Stimulated activated CD8-positive, alpha-beta memory T cell treated with anti-CD3 and anti-CD28 coated beads, Interleukin-15, amount 100 ng/mL, for 24 hours (primary cell): ENCODE measurements at places on chromosomes 3 and 15.

DNA sequence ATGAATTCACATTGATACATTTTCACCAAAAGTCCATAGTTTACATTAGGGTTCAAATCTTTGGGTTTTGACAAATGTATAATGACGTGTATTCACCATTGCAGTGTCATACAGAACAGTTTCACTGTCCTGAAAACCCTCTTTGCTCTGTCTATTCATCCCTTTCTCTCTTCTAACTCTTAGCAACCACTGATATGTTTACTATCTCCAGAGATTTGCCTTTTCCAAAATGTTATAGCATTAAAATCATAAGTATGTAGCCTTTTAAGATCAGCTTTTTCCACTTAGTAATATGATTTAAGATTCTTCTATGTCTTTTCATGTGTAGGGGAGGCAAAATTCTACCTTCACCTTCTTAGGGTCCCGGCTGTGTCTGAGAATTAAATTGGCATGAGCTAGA lies 203.8 kb downstream of the TPRG1 start:
- no peak for DNase-seq

- DNase-seq, result no peak
Measured at GRCh38 chr3:40679290-40679689, 154.5 kb downstream of the ZNF621 start.

DNA sequence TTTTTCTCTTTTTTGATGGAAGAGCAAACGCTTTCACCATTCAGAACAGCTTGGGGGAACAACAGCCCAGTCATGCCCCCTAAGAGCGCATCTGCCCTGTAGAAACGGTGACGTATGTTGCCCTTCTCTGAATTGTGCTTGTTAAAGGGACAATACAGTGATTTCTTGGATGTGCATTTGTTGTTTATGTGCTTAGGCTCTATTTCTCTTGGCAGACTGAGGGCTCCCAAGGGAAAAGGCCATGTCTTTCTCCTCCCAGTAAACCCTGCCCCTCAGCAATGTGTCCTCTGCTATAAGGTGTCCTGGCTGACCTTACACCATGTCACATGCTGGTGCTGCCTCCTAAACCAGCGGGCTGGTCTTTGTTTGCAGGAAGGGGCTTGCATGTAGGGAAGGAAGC lies 346.1 kb downstream of the EPHB1 start:
- no peak for DNase-seq

DNA sequence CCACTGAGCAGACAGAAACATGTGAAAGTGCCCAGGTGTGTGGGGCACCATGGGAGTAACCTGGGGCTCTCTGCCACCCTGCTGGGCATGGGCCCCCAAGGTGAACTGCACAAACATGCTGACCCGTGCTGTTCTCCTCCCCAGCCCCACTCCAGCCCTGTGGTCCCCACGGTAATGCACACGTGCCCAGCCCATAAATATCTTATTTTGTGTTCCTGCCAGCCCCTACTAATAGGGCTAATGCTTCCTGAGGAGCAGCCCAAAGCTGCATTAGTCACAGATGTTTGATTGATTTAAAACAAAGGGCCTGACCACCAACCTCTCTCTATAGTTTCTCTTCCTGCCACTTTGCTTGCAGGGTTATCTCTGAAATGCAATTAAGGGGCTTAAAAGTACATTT lies 95.4 kb downstream of the ABHD5 start:
- no peak for DNase-seq

DNA sequence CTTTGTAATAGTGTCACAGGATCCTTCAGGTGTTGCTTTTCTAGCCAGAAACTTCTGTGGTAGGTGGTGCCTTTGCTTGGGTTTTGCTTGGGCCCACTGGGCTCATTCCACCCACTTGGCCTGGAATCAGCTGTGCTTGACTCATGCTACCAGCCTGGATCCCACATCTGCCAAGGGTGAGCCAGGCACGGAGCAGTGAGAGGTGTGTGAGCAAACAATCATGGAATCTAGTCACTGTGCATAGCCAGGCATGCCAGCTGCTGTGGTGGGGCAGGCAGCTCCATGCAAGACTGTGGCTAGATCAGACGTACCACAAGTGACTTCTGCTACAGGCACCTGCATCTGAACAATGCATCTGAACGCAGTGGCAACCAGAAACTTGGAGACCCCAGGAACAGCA lies 275.9 kb downstream of the UBE2E2 start:
- DNase-seq, result no peak

DNA sequence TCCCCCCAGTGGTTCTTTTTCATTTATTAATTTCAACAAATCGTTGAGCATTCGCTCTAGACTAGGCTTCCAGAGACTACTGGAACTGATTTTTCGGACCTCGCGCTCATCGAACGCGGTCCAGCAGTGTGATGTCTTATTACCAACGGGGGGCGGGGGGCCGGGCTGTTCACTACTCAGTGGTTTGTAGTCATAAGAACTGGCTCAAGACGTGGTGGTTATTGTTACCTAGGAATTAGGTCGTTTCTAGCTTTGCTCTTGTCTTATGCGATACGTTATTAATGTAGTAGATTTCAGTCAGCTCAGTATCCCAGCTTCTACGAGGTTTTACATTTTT lies 858 bp downstream of the RBM5 start:
- no peak for DNase-seq

DNA sequence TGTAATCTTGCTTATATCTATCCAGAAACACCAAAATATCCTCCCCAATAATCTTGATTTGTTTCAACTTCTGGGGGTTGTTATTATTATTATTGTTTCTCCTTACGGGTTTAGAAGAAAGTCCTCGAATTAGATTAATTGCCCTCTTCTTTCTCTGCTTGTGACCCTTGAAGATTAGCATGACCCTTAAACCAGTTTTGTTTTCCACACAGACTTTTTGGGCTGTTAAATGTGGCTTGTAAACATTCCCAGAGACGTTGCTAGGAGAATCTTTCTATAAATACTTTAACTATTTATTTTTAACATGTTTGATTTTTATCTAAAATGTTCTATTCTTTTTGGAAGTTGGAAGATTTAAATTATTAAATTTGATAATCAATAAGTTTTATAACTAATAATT lies 4.3 kb upstream of the SUCNR1 start:
- DNase-seq, result no peak

- DNase-seq, result no peak
Measured at GRCh38 chr3:127371846-127372245, 84.0 kb upstream of the PRR20G start.

DNA sequence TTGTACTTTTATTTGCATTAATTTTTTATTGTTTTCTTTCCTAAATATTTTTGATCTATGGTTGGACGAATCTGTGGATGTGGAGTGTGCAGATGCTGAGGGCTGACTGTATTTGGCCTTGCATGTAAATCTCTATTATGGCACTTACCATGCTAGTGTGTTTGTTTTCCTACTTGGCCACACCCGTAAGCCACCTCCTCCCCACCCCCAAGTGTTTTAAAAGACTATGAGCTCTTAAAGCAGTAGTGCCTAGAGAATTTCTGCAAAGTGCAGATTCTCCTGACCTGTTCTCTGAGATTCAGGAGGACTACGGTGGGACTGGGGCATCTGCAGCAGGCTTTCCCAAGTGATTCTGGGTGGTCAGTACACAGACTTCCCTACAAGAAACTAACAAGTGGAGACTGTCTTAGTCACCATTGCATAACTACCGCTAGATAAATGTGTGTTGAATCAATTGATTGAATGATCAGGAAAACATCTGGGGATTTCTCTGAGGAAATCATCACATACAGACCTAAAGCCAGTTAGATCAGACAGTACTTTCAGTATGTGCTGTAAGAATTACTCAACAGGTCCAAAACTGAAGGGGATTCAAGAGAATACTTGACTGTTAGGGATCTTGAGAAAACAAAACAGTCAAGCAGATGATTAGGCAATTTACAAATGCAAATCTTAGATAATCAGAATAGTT lies 6.2 kb upstream of the TIPARP start:
- no peak for DNase-seq

GRCh38 chr3:129308636-129309035 lies 30.0 kb downstream of the HMCES start:
- no peak for DNase-seq

GRCh38 chr15:79358069-79358468 lies 47.2 kb downstream of the TMED3 start:
- DNase-seq, result no peak

GRCh38 chr3:184716622-184717398 lies 4.9 kb upstream of the MAGEF1 start:
- DNase-seq, result no peak

DNA sequence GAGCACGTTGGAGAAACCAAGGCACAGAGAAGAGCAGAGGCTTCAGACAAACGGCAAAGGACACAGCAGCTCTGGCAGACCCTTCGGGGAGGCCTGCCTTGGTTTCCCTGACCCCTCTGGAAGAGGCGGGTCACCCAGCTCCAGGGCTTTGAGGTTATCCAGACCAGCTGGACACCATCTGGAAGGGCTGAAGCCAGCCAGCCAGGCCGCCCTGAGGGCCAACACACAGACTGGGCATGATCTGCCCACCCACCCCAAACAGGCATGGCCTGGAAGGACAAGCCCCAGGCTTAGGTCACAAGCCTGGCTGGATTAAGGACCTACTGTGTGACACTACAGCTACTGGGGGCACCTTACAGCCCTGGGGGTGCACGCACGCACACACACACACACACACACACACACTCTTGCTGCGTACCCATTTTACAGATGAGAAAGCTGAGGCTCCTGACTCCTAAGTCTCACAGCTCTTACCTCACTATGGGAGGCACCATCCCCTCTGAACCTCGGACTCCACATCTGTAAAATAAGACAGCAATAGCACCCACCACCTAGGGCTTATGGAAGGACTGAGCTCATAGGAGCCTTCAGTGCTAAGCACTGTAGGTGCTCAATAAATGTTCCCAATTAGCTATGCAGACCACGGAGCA lies 10.8 kb downstream of the PLXND1 start:
- no peak for DNase-seq

DNA sequence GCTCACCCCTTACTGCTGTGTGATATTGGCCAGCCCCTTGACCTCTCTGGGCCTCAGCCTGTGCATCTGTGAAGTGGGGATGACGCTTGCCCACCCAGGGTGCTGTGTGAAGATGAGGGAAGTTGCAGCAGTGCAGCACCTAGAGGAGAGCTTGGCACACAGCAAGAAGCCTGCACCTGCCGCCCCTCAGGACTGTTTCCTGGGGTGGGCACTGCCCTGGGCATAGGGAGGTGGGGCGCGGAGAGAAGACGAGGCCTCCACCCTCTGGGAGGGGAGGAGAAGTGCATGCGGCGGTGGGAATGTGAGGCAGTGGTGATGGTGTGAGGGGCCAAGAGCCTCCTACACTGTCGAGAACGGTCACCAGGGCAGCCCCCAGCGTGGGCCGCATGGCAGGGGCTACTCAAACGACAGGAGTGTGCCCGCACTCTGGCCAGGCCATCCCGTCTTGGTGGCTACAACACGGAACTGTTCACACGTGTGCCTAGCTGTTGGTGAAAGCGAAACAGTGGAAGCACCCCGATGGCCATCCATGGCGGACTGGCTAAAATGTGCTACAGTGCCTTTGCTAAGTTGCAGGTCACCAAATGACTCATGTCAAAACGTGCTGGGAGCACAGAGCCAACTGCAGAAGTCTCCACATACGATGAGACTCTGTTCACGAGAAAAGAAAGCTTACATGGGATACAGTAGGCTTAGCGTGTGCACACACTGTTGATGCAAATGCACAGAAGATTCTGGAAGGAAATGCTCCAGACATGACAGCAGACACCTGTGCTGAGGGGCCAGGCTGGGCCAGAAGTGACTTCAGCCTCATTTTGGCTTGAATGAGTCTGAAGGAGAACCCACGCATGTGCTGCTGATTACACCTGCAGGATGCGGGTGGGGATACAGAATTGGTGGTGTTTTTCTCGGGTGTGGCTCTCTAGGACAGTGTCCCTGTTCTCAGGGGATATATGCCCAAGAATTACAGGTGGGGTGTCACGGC lies 40.4 kb upstream of the IQSEC1 start:
- DNase-seq, result no peak

- no peak for DNase-seq
Measured at GRCh38 chr3:21310161-21310560, 440.8 kb downstream of the ZNF385D start.

DNA sequence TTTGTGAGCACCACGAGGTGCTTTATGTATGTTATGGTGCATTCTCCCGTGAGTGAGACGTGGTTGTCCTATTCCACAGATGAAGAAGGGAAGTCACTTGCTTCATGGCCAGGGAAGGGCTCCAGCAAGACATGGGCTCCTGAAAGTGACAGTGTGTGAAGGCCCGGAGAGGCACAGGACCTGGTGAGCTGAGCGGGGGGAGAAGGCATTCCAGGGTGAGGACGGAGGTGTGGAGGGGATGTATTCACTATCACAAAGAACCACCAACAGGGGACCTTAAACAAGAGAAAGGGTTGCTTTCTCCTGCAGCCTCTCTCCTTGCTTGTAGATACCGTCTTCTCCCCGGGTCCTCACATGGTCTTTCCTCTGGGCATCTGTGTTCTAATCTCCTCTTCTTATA lies 139.1 kb downstream of the FBLN2 start:
- DNase-seq, result no peak

DNA sequence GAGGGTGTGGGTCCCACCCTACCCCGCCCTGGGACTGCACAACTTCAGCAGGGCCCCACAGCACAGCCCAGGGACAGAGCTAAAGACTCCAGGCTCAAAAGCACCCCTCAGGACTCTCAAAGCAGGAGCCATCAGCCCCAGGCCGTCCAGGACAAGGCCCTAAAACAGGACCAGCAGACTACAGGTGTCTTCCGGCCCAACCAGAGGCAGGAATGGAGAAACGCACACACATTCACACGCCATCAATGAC lies 26.1 kb downstream of the ATRIP start:
- no peak for DNase-seq

DNA sequence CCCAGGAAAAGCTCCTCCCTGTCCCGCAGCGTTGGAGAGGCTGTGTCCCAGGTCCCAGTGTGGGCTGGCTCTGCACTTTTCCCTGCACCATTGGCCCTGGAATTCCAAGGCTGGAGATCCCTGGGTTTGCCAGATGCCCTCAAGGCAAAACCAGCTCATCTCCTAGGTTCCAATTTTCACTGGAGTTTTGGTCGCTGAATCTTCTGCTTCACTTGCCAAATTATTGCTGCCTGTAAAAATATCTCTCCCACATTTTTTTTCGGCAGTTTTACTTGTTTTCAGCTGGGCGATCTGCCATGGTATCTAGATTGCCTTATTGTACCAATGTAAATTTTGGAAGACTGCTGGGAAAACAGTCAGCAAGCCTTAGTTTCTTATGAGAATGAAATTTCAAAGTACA lies 150.9 kb upstream of the ATP10A start:
- DNase-seq, result no peak

DNA sequence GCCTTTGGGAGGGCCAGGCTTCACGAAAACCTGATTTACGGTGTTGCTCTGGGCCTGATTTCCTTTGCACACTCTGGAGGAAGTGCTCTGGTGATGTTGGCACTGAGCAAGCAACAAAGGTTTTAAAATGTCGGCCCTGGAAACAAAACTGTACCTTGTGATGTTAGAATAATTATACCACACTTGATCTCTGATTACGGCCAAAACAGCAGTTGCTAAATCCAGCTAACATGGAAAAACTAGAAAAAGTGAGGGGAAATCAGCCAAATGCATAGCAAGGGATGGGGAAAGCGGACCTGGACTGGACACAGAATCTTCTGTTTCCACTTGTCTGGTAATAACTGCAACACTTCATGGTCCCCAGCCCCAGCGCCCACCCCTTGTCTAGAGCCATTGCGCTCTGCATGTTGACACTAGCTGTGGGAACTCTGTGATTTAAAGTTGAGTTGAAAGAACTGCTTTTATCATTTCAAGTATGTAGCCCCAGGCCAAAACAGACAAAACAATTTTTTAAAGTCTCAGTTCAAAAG lies 120.1 kb downstream of the VGLL4 start:
- no peak for DNase-seq

GRCh38 chr3:39323494-39323893 lies 6.0 kb upstream of the CCR8 start:
- DNase-seq, result no peak

- DNase-seq, result no peak
Measured at GRCh38 chr3:99319961-99320360, 318.4 kb upstream of the COL8A1 start.
